ENCODE measurements at places on chromosomes 5 and 9.

DNA sequence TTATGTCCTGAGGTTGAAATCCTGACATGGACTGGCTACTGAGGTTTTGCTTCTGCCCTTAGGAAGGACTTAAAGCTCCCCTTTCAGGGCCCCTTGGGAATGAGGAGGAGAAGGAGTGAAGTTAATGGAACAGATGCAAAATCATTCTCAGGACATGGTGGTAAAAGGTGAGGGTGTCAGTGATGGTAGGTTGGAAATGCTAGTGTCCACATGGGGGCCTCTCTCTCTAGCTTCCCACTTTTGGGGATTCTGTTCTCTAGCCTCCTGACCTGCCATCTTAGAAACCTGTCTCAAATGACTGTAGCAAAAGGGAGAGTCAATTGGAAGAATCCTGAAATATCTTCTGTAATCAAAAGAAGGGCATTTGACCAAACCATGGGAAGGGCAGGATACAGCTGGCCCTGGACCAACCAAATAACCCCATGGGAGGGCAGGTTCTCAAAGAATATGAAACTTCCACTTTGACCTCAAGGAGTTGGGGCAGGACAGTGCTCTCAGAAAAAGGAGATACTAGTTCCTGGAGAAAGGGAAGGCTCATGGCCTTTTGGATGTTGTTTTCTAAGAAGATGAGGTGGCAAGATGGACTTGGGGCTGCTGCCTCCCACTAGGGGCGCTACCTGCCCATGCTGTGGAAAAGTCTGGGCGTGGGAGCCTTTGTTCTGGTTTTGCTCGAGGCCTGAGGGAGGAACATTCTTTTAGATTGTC, 21.2 kb upstream of the MLANA start:
- no peak for DNase-seq

- no peak for DNase-seq
Measured at GRCh38 chr5:57102189-57102904, 71.5 kb upstream of the GPBP1 start.

GRCh38 chr5:31944684-31945445, 229.3 kb downstream of the GOLPH3 start:
- no peak for DNase-seq

- no peak for DNase-seq
Measured at GRCh38 chr5:377326-377981, 55.9 kb downstream of the AHRR start.

DNA sequence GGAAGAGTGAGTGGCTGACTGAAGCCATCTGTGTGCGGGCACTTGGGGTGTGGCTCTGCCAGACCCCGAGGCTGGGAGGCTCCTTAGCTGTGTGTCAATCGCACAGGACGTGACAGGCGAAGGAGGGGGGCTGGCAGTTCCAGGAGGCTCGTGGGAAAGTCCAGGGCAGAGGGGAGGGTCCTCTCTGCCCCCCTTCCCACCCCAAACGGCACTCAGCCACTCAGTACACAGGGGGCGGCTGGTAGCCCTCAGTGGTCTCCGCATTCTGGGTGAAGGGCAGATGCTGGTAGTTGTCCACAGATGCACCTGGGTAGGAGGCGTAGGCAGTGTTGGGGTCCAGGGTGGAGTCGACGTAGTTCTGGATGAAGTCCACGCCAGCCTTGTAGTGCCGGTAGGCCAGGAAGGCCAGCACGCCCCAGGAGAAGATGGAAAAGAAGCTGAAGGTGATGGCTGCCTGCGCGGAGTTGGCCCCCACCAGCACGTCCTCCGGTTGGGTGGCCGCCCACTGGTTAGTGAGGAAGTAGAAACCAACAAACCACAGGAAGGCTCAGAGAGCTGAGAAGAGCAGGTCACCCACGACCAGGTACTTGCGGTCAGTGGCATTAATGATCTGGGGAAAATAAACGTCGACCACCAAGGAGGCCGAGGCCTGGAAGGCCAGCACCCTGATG, 85.4 kb upstream of the CEP78 start:
- no peak for DNase-seq

GRCh38 chr5:32928761-32929160, 217.6 kb downstream of the NPR3 start:
- no peak for DNase-seq

GRCh38 chr9:88652876-88653275, 117.9 kb downstream of the NXNL2 start:
- DNase-seq: no peak

- no peak for DNase-seq
Measured at GRCh38 chr5:7036192-7036835, 323.1 kb downstream of the TENT4A start.

GRCh38 chr9:11676821-11677220, 1016.4 kb upstream of the TYRP1 start:
- DNase-seq: no peak

GRCh38 chr5:35835796-35836742, 20.6 kb upstream of the IL7R start:
- no peak for DNase-seq

GRCh38 chr5:139399501-139400121, 4.3 kb downstream of the SPATA24 start:
- DNase-seq: no peak

DNA sequence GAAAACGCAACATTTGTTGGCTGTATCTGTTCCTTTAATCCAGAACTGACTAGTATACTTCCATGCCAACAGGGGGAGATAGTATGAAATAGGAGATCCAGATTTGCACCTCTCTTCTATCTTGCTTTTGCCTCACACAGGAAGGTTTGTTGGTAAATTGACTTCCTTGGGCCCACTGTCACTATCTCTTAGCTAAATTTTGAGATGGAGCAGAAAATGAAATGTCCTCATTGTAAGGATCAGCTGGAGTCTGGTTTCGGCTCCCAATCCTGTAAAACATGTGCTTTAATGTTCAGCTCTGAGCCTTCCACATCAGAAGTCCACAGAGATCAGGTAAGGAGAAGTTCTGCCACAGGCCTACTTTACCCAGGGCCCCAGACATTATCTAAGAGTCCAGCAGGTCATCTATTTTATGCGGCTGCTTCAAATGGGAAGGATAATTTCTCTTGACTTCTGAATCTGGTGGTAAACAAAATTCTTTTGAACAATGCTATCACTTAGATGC, 176.8 kb downstream of the FER start:
- no peak for DNase-seq

DNA sequence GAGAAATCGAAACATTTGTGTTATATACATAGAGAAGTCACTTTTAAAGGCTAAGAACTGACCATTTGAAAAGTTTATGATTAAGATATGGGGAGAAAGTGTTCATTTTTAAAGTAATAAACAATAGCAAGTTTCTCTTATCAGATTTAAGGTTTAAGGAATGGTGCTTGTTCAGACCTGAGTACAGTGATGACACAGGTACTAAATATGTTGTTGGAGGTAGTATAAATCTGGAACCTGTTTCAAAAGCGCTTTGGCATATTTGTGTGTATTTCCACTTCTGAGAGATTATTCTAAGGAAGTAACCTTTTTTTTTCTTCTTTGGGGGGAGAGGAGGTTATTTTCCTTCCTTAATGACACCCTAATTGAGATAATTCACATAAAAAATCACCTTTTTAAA, 18.4 kb downstream of the CDC42SE2 start:
- no peak for DNase-seq
